ENCODE measurements at places on chromosomes 12 and 14. TPM values are rescaled to one million over a fixed set of nuclear protein-coding genes. Genes with fewer than 3 reads are reported as not detected.

The RDH16 gene
- 0.32 TPM for polyA plus RNA-seq

The SAMD4A gene
- polyA plus RNA-seq, result 16.0 TPM

The SVOP gene
- 0.13 TPM for polyA plus RNA-seq

The RPGRIP1 gene
- 0.15 TPM for polyA plus RNA-seq

- no peak for DNase-seq
These were observed 133.6 kb downstream of the MED13L start for GRCh38 chr12:116143909-116144308.

DNA sequence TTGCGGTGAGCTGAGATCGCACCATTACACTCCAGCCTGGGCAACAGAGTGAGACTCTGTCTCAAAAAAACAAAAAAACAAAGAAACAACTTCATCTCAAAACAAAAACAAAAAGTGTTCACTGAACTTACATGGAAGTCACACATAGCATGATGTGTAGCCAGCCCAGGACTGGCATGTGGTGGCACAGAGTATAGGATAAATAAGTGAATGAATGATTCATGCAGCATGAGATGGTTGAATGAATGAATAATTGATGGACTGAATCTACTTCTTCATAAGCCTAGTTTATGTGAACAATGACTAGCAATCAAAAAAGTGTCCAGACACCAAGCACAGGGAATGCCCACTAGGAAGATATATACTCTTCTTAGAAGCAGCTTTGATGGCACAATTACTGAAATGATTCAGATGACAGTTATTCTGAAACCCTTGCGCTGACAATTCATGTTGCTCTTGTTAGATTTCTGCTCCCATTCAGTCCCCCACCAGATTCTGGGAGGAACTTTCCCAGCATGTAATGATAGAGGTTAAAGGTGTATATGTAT lies 31.6 kb upstream of the SERPINA6 start:
- no peak for DNase-seq

- no peak for DNase-seq
These were observed 91.9 kb downstream of the BICD1 start for GRCh38 chr12:32198555-32198954.

GRCh38 chr14:86777963-86778602 lies 1214.9 kb downstream of the GALC start:
- DNase-seq, result no peak

GRCh38 chr14:61470261-61470960 lies 149.0 kb downstream of the PRKCH start:
- peak; percentile 76 for DNase-seq

DNA sequence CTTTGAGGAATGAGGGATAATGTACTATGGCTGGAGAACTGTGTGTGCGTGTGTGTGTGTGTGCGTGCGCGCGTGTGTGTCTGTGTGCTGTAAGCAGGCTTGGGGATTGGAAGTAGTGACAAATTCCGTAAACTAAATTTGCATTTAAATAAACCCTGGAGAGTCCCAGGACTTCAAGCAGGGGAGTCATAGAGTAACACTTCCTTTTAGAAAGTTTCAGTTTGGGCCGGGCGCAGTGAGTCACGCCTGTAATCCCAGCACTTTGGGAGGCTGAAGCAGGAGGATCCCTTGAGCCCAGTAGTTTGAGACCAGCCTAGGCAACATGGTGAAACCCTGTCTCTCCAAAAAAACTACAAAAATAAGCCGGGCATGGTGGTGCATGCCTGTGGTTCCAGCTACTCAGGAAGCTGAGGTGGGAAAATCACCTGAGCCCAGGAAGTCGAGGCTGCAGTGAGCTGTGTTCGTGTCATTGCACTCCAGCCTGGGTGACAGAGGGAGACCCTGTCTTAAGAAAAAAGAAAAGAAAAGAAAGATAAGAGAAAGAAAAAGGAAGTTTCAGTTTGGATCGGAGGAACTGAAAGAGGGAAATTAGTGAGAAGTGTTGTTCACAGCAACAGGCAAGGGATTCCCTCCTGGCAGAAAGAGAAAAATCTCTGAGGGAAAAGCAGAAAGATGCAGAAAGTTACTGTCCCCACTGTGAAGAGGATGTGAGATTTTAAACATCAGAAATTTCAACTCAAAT lies 222.7 kb upstream of the SOX5 start:
- DNase-seq, result no peak

DNA sequence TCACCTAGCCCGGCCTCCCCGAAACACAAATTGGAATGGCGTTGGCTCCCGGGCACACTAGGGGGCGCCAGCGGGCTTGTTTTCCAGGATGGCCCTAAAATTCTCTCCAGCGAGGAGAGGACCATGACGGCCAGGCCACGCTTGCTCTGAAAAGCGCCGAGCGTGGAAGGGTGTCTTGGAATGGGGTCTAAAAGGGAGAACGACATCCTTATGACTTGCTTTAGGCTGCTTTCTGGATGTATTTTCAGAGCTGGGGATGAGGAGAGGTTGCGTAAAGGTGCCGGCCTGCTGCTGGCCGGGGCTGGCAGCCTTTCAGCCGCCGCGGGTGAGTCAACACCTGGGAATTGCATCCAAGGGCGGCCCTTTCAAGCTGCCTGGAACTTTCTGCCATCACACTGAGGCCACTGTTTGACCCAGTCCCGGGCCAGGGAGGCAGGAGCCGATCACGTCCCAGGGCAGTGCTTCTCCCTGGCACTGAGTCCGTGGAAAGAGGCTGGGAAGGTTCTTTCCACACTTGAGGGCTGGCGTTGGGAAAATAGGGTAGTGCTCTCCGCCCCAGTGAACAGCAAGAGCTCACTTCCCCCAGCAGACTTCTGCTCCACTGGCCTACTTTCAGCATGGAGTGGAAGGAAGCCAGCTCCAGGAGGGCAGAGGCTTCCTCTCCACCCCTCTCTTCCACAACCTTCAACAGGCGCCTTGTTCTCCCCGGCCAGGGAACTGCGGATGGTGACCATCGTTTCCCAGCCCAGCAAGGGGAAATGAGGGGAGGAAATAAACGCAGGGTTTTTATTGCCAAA lies 216.2 kb downstream of the TTC8 start:
- DNase-seq, result peak; percentile 79

- no peak for DNase-seq
These were observed 21.0 kb upstream of the MYL2 start for GRCh38 chr12:110941391-110941790.

GRCh38 chr14:57574617-57575288 lies 81.1 kb upstream of the CCDC198 start:
- no peak for DNase-seq

DNA sequence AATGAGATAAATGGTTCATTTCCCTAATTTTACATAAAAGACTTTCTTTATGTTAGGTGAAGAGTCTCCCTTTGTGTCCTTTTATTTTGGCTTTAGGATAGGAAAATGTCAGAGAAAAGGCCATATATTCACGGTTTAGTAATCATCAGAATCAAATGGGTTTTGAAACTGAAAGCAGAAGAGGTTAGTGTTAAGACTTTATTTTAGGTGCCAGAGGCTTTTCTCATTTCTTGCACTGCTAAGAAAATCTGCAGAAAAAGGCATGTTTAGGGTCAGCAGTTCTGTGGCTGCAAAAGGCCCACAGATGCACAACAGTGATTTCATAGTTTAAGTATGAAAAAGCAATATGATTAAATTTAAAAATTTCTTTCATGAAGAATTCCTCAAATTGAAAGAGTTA lies 80.4 kb upstream of the SINHCAF start:
- no peak for DNase-seq

- DNase-seq, result no peak
These were observed 17.6 kb upstream of the RNASE3 start for GRCh38 chr14:20873370-20874177.

DNA sequence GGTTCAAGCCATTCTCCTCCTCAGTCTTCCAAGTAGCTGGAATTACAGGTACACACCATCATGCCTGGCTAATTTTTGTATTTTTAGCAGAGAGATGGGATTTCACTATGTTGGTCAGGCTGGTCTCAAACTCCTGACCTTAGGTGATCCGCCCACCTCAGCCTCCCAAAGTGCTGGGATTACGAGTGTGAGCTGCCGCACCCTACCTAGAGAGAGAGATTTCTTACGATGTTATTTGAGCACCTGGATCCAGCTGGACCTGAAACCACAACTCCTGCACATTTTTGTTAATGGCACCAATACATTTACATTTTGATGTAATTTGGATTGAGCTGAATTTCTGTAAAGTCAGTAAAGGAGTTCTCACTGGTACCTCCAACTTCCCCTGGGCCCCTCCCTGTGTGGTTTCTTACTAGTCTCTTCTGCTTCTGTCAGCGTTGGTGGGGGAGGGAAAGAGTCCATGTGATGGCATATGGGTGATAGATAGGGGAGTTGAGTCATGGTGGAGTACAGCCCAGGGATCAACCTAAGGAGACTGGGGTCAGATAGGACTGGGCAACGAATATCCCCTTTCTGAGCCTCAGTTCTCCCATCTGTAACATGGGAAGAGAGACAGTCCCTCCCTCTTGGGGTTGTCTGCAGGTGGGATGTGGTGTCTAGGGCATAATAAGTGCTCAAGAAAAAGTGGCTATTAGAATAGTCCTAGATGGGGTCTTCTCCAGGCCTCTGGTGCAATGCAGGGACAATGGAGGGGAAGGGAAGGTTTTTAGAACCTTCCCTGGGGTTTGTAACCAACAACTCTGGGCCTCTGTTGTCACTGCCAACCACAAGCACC lies 83.3 kb upstream of the MED13L start:
- no peak for DNase-seq

DNA sequence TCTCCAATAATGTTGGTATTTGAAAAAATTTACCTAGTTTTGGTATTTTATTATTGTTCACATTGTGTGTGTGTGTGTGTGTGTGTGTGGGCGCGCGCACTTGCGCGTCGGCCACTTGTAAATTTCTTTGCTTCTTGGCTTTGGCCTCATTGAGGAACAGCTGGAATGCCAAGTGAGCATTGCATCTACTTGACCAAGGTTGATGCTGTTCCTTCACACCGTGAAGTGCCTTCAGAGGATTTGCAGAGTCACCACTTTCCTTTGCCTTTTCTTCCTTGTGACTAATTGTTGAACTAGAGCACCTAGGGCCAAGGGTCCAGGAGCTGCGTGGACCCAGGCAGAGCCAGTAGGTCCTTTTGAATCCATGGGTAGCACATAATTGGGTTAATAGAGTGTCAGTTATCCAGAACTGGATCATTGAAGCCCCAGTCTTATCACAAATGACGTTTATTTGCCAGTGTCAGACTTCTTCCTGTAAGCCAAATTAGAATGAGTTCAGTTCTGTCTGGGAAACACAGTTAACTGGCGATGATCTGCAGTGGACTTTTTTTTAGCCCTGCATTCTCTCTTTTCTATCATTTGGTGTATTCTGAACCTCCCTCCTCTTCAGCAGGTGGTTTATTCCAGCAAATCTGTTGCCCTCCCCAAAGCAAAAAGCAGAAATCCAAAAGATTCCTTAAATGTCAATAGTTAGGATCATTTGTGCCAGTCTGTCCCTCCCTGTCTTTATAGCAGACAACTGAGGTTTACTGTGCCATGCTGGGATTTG lies 2.6 kb downstream of the PPP2R5C start:
- no peak for DNase-seq

DNA sequence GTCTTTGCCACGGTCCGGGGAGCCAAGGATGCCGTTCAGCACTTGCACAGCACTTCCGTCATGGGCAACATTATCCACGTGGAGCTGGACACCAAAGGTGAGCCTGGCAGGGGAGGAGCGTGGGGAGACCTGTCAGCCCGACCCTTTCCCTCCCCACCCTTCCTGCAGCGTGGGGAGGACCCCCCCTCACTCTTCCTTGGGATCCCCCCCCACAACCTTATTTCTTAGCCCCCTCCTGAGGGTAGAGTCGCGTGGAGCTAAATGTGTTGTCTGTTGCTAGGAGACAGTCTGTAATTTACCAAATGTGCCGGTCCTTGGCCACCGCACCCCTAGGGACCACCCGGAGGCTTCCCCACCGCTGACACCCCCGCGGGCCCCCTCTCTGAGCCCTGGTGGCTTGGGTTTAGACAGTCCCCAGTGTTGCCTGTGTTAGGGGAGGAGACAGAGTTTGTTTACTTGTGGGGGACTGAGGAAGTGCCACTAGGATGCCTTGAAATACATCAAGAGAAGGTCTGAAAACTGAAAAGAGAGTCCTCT lies 2.3 kb downstream of the SETD1B start:
- no peak for DNase-seq

- no peak for DNase-seq
These were observed 53.1 kb downstream of the BRMS1L start for GRCh38 chr14:35879151-35879648.

Measured in urinary bladder (tissue), 4 donors.